ENCODE measurements at places on chromosomes 13 and 19.

- no peak for DNase-seq
These were observed 86.9 kb downstream of the DOCK9 start for GRCh38 chr13:98890925-98891324.

DNA sequence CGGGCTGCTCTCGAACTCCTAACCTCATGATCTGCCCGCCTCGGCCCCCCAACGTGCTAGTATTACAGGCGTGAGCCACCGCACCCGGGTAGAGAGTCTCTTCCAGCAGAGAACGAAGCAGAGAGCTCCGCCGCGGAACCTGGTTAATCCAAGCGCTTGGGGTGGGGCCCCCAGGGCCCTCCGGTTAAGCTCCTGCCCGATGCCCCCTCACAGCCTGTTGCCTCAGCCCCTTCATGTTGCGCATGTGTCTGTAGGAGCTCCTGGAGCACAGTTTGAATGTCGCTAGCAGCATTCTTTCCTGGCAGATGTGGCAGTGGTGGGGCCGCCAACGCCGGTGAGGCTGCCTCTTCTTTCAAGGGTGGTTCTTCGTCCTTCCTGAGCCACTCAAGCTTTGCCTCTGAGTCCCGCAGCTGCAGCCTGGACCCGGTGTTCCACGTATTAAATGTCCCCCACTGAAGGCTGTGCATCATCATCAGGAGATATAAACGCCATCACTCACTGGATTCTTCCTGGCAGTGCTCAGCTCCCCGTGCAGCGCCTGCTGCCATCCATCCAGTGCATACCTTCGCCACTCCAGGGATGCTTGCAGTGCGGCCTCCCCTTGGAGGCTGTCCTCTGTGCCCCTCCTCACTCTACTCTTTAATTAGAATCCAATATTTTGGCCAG is 1919.3 kb downstream of the PCDH9 start:
- no peak for DNase-seq

- no peak for DNase-seq
These were observed 483.9 kb downstream of the FOXO1 start for GRCh38 chr13:40182591-40182990.

DNA sequence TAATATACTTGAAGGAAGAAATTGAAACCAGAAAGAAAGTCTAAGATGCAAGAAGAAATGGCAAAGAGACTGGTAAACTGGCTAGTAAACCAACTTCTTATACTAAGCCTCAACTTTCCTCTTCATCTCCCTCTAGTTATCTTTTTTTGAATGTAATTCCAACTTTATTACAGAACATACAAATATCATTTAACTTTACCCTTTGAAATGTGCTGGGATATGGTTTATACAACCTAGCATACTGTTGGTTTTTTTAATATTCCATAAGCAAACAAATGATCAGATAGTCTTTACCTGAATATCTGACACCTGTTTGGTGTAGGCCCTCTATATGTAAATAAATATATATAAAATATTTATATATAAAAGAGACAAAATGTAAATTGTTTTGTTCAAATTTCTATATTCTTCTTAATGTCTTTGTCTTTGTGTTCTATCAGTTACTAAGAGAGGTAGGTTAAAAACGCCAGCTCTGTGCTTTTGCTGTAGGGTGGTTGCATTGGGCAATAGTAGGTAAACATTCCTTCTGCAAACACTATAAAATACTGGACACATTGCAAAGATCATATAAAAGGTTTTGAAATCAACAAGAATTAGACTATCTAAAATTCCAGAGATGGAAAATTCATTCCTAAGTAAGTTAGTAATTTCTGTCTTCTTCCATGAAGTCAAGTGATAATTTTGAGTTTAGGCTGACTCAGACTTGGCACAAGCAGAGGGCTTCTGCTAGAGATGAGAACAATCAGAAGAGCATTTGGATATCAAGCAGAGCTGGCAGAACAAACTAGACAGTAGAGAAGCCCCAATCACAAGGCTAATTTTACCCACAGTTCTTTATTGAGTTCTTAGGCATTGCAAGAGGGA is 383.3 kb downstream of the RFC3 start:
- no peak for DNase-seq

GRCh38 chr19:40279120-40279551 is 6.0 kb downstream of the AKT2 start:
- DNase-seq, result no peak

DNA sequence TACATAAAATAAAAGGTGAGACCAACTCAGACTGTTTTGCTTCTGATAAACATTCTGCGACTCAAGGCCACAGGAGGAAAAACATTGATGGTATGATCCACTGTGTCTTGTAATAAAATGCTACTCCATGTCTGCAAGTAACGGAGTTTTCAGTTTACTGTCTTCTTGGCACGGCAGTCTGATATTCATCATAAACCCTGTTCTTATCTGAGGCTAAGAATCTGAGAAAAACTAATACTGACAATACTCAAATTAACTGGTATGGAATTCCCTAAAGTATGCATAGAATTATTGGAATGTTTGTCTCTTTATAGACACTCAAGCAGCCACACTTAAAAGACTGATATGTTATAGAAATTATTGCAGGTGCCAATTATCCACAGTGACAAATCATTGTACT is 125.5 kb downstream of the TBC1D4 start:
- DNase-seq, result no peak

- DNase-seq, result no peak
These were observed 138.0 kb downstream of the LMO7 start for GRCh38 chr13:75774176-75774575.

DNA sequence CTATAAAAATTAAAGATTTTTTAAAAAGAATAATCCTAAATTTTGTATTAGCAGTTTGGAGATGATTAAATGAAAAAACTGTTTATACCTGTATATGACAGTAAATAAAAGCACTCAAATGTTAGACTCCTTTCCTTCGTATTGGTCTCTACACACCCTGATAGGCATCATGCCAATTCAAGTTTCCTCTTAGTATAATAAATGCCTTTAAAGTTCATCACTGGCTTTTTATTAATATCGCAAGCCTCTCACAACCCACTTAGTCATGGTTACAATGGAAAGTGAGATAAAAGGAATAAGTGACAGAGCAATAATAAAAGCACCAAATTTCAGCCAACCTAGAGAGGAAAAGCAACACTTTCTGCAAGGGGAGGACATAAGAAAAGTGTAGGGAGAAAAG is 102.2 kb downstream of the PIBF1 start:
- no peak for DNase-seq

DNA sequence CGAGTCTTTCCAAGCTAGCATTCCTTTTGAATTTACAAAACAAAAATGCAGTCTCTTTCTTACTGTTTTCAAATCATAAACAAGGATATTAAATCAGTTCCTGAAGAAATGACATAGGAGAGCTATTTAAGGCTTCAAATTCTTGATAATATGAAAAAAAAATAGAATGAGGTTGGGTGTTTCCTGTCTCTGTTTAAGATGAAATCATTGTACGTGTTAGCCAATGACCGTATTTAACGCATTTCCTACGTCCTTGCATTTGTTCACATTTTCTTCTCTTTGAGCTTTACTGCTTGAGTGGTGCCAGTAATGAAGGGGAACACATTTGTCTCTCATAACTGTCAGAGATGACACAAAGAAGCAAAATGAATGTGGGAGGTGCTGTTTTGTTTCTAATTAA is 821.3 kb downstream of the DIAPH3 start:
- DNase-seq, result no peak

GRCh38 chr19:32172566-32173160 is 172.7 kb upstream of the ZNF507 start:
- no peak for DNase-seq

- DNase-seq, result no peak
These were observed 702 bp downstream of the PTH2 start for GRCh38 chr19:49422407-49423070.

- DNase-seq, result no peak
These were observed 13.1 kb upstream of the CD22 start for GRCh38 chr19:35315883-35316282.

- no peak for DNase-seq
These were observed 162.9 kb downstream of the NHLRC3 start for GRCh38 chr13:39201180-39201579.

DNA sequence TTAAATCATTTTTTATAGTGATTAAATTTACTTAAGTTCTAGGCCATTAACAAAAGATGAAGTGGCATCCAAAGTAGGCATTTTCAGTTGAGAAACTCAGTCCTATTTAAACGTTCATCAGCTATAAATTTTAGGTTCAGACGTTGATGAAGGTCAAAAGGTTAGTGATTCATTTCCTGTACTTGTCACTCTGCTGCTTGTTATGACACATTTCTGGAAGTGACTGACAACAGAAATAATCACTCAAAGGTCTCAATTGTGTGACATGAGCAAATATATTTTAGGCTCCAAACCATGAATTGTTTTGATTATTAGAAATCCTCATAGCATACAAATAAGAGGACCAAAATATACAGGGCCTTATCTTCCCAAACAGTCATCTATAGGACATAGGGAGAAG is 10.3 kb upstream of the EDNRB start:
- no peak for DNase-seq

DNA sequence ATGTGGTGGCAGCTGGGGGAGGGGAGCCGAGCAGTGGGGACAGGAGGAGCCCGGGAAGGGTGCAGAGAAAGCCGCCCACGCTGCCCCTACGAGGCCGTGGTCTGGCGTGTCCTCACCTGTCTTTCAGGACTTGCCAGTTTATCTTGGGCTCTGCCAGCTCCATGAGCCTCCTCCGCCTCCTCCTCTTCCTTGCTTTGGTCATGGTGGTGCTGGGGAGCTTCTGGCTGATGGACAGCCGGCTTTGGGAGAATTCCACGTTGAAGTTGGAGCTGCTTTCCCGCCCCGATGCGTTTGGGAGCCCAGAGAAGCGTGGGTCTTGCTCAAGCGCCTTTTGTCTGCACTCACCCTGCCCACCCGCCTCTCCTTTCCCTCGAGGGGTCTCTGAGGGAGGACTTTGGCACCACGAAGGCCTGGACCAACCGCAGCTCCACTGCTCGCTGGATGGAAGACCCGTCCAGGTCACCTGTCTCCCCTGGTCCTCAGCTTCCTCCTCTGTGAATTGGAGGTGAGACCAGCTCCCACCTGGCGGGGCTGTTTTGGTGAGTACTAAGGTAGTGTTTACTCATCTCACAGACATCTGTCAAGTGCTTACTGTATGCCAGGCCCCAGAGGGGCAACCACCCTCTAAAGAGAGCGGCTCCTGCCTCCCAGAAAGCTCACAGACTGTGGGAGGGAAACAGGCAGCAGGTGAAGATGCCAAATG is 29.7 kb upstream of the MIER2 start:
- DNase-seq, result no peak

- no peak for DNase-seq
These were observed 26.5 kb downstream of the PIP5K1C start for GRCh38 chr19:3673506-3674439.

GRCh38 chr13:45034342-45034741 is 45.0 kb downstream of the GPALPP1 start:
- no peak for DNase-seq

- peak; percentile 53 for DNase-seq
These were observed at the start of gene FXYD5 for GRCh38 chr19:35154525-35155406. TSS of gene FXYD5 (plus strand) at chr19:35154735. CDS start at chr19:35155551, 816 bp downstream.

DNA sequence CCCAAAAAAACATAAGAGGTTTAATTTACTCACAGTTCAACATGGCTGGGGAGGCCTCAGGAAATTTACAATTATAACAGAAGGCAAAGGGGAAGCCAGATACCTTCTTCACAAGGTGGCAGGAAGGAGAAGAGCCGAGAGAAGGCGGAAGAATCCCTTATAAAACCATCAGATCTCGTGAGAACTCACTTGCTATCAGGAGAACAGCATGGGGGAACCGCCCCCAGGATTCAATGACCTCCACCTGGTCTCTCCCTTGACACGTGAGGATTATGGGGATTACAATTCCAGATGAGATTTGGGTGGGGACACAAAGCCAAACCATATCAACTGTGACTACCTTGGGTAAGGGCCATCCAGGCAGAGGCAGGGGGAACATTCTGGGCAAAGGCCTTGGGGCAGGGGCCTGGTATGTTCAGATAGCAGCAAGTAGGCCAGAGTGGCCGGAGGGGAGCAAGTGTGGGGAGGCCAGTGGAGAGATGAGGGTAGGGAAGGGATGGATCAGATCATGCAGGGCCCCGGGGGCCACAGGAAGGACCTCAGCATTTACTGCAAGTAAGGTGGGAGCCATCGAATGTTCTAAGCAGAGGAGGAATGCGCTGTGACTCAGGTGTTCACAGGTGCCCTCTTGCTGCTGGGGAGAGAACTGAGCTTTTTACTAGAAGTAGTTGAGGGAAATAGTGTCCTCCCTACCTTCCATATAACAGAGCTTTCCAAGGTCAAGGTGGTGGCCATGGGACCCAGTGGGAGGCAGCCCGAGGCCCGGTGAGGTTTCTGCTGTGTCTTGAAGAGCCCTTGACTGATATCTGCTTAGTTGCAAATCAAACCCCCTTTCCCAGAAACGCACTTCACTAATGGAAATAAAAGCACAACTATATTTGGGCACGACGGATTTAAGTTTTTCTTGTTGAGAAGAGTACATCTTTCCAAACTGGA is 18.0 kb downstream of the RAB3D start:
- no peak for DNase-seq

DNA sequence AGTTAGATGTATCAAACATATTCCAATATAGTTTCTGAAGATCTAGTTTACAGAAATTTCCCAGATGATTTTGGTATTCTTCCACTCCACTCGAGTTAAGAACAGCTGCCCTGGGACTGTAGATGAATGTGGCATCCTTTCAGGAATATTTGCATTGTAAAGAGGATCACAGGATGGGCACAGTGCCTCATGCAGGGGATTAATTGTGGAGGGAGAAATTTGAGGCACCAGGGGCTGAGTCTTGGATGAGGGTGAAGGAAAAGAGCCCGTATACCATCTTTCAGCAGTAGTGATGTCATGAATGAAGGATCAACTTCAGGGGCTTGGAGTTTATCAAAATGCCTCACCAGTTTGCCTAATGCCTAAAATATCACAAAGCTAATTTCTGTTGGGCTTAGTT is 4.0 kb upstream of the PDS5B start:
- no peak for DNase-seq

- DNase-seq, result no peak
These were observed 1.1 kb downstream of the ATP4A start for GRCh38 chr19:35562336-35562735.

DNA sequence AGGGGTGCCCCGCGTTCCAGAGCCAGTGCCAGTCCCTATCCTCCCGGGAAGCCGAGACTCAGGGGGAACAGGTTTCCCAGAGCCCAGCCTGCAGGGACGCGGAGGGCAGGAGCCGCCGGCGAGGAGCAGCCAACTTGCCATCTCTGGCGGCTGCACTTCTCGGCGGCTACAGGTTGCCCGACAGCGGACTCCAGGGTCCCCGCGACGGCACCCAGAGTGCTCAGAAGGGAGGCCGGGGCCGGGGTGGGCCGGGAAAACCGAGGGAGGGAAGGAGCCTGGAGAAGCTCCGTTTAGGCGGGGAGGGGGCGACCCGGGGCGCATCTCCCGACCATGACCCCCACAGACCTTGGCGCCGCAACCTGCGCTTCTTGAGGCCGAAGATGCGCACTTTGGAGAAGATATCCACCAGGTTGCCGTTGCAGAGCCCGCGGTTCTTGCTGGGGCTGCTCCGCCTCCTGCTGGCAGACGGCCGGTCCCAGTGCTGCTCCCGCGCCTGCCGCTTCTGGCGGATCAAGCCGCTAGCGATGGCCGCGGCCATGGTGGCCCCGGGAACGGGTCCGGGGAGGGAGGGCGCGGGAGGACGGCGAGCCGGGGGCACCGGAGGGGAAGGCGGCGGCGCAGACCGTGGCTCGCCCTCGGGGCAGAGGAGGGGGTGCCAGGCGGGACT is 463.8 kb downstream of the ITGBL1 start:
- DNase-seq, result no peak
